ENCODE measurements at places on chromosomes 5 and 9. TPM values are rescaled to one million over a fixed set of nuclear protein-coding genes. Genes with fewer than 3 reads are reported as not detected.

DNA sequence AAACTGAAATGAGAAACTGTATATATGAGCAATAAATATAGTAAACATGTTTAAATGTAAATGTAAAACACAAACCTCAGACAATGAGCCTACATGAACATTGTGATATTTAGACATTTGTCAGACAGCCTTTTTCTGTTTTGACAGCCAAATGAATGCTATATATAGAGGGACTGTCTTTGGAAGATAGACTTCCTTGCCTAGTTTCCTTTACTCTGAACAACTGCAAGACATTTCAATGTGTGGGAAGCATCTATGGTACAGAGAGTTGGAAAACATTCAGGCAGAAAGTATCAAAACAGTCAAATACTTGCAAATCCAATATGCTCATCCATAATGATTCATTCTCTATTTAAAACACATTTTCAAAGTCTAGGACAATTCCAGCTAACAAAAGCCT lies 31.7 kb upstream of the TUSC1 start:
- no peak for DNase-seq

- no peak for DNase-seq
These were observed at the start of gene VLDLR for GRCh38 chr9:2621722-2622460. Gene VLDLR, plus strand, starts transcription at chr9:2621787. Its CDS starts 403 bp downstream, at chr9:2622190.

DNA sequence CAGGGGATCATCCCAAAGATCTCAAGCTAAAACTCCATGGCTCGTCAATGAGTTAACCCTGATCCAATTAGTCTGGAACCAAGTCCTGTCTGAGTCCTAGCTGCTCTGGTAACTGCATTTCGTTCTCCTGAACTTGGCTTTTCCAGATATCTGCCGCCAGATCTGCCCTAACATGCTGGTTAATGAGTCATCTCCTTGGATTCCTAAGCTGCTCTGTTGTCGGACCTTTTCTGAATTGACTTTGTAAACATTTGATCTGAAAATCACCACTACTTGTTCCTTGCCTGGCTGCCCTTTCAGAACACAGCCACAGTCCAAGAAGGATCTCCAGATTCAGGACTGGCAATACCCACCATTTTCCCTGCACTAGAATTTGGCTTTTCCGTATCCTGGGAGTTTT lies 473.0 kb downstream of the ZSWIM6 start:
- DNase-seq: no peak

- DNase-seq: no peak
These were observed 381.2 kb downstream of the NFIB start for GRCh38 chr9:13932528-13933267.

DNA sequence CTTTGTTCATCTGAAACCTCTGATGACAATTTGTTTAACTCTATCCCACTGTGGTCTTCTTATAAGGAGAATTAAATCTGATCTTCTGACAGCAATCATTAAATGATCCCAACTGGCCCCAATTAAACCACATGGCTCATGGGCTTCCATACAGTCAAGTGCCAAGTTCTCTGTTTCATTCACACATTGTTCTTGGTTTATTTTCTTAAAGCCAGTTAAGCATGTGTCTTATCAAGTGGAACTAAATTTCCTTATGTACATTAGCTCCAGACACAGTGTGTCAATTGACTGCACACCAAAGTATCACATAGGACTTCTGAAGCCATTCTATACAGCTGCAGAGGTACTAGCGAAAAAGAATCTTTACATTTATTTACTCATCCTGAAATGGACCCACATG lies 51.2 kb downstream of the MEF2C start:
- no peak for DNase-seq

DMRTA1 gene
- total RNA-seq: 1.8 TPM

DNA sequence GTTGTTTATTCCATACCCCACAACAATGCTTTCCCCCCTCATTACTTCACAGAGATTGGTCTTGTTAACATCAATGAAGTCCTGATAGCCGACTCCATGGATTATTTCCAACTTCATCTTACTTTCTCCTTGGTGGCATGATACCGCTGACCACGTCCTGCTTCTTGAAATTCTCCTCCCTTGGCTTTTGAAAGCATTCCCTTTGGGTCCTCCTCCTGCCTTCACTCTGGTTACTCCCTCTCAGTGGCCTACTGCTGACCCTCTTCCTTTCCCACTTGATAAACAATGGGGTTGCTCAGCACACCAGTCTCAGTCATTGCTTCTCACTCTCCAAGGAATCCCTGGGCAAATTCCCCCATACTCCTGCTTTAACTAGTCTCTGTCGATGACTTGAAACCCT lies 283.9 kb downstream of the SEC61B start:
- no peak for DNase-seq

CAMSAP1 gene
- total RNA-seq: 24.8 TPM

DNA sequence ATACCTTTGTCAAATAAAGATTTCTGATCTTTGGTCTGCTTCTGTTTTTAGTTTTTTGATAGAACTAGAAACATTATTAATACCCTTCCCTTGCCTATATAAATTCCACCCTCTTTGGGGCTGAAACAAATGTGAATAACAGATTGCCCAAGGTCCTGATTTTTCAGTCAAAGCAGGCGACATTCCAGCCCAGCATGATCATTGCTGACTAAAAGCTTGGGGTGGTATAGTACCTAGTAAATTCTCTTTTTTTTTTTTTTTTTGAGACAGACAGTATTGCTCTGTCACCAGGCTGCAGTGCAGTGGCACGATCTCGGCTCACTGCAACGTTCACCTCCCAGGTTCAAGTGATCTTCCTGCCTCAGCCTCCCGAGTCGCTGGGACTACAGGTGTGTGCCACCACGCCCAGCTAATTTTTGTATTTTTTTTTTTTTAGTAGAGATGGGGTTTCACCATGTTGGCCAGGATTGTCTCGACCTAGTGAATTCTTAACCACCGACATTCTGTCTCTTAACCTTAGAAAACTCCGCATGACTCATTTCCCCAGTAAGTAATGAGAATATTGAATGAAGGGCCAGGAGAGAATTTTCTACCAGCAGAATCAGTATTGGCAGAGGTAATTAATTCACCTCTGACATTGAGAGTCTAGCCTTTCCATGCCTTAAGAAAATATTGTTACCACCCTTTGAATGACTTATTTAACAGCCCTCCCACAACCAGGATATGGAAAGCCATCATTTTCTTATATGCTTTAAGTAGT lies 226.4 kb downstream of the GNA14 start:
- no peak for DNase-seq

GRCh38 chr5:138784590-138784989 lies 31.4 kb downstream of the CTNNA1 start:
- no peak for DNase-seq

GRCh38 chr5:52864884-52865283 lies 77.2 kb downstream of the ITGA1 start:
- no peak for DNase-seq

DNA sequence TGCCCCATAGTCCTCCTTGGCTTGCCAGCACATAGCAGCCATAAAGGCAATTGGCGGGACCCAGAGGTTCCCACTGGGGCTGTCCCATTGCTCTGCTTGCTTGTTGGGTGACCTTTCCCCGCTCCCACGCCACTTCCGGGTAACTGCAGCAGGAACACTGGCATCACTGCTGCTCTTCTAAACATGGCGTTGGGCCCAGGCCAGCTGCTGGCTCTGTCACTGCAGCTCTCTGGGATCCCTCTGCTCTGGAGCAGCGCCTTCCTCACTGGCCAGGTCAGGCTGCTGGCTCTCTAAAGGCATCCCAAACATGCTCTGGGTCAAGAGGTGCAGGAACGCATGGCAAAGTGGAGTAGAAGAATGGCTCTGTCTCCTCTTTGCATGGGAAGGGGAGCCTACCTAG lies 92.9 kb downstream of the DRD1 start:
- DNase-seq: no peak

Measured in Panc1 (cell line).